ENCODE measurements at places on chromosomes 6 and 20.

GRCh38 chr20:32227306-32227705 is 19.6 kb downstream of the POFUT1 start:
- no peak for DNase-seq

- DNase-seq, result no peak
Observed at GRCh38 chr6:135188718-135189117, 7.6 kb downstream of the MYB start.

- DNase-seq, result no peak
Observed at GRCh38 chr6:167647306-167647705, 179.4 kb upstream of the AFDN start.

DNA sequence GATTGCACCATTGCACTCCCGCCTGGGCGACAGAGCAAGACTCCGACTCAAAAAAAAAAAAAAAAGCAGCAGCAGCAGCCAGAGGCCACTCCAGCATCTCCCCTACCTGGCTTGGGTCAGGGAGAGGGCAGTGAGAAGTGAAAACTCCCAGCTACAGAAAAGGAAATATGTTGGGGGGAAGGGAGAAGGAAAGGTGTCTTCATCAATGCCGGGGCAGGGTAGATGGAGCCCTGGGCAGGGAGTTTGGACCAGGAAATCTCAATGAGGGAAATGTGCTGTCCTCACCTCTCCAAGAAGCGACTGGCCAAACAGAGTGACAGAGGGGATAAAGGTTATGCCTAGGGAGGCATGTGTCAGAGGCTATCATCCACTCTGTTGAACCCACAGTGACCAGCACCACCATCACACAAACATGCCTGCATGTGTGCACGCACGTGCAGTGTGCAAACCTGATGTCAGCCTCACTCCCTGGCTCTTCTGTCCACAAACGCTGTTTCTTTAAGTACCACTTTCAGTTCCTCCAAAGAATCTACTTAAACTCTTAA is 887 bp upstream of the AIF1 start:
- no peak for DNase-seq

GRCh38 chr6:168949981-168950857 is 303.4 kb downstream of the THBS2 start:
- DNase-seq, result peak; percentile 45

- DNase-seq, result no peak
Observed at GRCh38 chr20:23868321-23868720, 11.2 kb downstream of the CST5 start.

- DNase-seq, result no peak
Observed at GRCh38 chr6:166281104-166281503, 27.1 kb downstream of the PRR18 start.

DNA sequence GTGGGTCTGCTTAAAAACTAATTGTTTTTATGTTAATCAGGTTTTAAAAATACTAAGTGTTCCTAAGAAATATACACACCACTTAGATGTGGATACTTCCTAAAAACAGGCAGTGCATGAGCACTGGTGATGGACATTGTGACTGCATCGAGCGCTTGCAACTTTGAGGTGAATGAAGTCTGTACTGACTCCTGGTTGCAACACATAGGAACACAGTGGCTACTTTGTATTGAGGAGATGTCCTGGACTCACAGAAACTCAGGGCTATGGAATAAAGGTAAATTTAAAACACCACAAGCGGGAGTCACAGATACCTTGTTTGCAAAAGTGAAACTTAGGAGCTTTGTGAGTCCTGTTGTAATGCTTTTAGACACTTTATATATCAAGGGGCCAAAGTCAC is 55.6 kb upstream of the POLR1H start:
- DNase-seq, result no peak

DNA sequence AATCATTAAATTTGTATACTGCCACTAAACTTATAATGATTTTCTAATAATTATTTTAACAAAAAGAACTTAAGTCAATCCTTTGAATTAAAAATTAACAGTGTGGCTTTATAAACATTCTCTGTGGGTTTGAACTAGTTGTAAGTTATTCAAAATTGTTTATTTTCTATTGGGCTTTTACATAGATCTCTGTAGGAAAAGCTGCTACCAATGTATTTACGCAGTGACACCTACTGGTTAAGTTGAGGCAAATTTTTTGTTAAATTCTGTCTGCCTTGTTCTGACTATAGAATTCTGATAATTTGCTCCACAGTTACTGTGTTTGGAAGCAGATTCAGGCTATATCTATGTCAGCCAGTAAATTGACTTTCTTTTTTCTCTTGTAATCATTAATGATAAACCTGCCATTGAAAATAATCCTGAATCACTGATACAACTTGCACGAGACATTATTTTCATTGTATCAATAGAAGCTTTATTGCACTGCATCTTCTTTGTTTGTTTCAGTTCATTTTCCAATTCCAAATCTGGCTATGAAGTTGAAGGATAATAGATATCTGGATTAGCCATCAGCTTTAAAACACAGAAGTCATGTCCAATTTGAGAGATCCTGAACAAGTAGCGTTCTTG is 66.0 kb upstream of the UTRN start:
- DNase-seq, result no peak

- DNase-seq, result no peak
Observed at GRCh38 chr6:41451039-41451438, 95.1 kb upstream of the FOXP4 start.

DNA sequence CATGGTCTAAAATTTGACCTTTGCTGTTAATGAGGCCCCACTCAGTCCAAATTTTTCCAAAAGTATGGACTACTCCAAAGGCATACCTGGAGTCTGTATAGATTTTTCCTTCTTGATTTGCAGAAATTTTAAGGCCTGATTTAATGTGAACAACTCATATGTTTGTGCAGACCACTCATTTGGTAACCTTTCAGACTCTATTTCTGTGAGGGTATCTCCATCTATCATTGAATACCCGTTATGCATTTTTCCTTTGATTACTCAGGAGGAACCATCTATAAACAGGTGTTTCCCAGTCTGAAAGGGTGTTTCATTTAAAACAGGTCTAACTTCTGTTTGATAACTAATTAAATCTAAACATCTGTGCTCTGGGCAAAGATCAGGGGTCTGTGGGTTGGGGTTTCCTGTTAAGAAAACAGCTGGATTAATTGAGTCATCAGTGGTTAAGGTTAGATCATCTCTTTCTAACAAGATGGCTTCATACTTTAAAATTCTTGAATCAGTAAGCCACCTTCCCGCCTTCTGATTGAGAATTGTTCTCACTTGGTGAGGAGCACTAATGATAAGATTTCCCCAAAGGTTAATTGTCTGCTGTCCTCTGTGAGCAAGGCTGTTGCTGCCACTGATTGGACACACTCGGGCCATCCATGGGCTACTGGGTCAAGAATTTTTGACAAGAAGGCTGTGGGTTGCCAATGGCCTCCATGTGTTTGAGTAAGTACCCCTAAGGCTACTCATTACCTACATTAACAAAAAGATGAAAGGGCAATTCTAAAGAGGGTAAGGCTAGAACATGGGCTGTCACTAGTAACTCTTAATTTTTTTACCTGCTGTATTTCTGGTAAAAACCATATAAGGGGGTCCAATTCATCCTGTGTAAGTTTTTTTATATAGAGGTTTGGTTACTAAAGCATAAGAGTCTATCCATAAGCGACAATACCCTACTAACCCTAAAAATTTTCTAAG is 24.1 kb downstream of the HLA-B start:
- DNase-seq, result no peak

GRCh38 chr6:155595284-155595683 is 139.6 kb upstream of the NOX3 start:
- DNase-seq, result no peak

GRCh38 chr6:67184405-67184804 is 1450.7 kb upstream of the ADGRB3 start:
- DNase-seq, result no peak

DNA sequence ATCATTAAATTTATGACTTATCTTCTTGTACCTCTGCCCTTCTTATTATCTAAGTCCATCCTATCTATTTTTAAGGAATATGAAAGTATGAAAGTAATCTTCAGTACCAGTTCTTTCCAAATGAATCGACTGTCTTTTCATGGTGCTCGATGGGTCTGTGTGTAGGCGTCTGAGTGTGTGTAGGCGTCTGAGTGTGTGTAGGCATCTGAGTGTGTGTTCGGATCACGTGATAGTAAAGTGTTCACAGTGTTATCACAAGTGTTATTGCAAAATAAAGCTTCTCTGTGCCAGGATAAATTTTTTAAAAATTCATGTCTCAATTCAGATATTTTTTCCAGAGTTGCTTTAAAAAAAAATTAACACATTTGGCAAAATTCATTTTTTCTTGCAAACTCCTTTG is 58.3 kb downstream of the BMP6 start:
- DNase-seq, result no peak

- DNase-seq, result no peak
Observed at GRCh38 chr6:7590918-7591302, 912 bp downstream of the SNRNP48 start.

GRCh38 chr6:48067148-48067712 is 43.8 kb downstream of the PTCHD4 start:
- no peak for DNase-seq

GRCh38 chr6:156617376-156617775 is 159.8 kb upstream of the ARID1B start:
- DNase-seq, result no peak
